ENCODE measurements at places on chromosomes 11 and 22.

GRCh38 chr11:27309046-27309445 lies 54.0 kb downstream of the CCDC34 start:
- DNase-seq = no peak

DNA sequence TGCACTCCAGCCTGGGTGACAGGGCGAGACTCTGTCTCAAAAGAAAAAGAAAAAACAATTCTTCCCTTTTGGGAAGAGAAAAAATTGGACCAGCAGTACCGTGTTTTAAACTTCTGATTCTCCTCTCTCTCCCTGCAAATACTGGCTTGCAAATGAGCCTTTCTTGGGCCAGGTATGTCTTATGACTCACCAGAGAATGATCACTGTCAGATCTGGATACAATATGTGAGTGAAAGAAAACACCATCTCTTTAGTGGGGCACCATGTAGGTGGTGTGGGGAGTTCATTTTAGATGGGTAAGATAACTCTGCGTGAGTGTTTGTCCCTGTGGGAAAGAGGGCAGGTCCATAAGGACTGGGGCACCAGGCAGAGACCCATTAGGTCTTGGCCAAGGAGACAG lies 2.4 kb upstream of the SCGB2A2 start:
- no peak for DNase-seq

GRCh38 chr11:17846852-17847453 lies 112.4 kb downstream of the KCNC1 start:
- DNase-seq = peak; percentile 42

DNA sequence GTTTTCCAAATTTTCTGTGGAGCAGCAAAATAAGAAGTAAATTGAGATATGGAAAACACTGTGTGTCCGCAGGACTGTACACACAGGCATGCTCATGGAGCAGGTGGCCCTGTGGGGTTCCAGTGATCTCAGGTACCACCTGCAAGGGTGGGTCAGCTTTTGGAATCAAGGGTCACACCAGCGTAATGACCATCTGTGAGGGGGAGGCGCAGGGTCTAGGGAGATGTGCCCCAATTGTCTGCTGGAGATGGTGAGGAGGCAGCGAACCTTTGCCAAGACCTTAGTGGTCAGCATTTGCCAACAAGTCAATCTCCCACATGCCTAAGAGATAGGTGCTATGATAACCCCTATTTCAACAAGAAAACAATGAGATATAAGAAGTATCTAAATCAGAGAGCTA lies 49.4 kb downstream of the SHANK2 start:
- no peak for DNase-seq

GRCh38 chr11:2365571-2366210 lies 11.4 kb upstream of the CD81 start:
- no peak for DNase-seq

DNA sequence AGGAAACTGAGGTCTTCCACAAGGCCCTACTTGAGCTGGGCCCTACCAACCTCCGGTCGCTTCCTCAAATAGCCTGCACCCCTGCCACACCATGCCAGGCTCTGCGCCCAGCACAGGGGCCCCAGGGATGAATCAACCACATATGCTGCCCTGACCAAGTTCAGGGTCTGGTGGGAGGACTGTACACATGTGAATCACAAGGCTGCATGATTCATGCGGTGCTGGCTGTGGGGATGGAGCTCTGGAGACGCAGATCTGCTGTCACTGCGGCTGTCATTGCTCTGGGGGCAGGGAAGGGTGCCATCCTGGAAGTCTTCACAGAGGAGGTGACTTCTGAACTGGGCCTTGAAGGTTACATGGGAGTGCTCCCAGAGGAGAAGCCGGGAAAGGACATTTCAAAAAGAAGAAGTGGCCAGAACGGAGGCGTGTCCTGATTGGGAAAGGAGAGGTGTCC lies 21.5 kb downstream of the CYTH4 start:
- DNase-seq = no peak

DNA sequence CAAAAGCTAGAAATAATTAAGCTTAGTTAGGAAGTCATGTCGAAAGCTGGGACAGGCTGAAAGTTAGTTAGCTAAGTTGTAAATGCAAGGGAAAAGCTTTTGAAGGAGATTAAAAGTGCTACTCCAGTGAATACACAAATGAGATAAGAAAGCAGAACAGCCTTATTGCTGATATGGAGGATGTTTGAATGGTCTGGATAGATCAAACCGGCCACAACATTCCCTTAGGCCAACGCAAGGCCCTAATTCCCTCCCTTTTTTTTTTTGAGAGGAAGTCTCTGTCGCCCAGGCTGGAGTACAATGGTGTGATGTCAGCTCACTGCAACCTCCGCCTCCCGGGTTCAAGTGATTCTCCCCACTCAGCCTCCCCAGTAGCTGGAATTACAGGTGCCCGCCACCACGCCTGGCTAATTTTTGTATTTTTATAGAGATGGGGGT lies 23.3 kb upstream of the WEE1 start:
- no peak for DNase-seq

DNA sequence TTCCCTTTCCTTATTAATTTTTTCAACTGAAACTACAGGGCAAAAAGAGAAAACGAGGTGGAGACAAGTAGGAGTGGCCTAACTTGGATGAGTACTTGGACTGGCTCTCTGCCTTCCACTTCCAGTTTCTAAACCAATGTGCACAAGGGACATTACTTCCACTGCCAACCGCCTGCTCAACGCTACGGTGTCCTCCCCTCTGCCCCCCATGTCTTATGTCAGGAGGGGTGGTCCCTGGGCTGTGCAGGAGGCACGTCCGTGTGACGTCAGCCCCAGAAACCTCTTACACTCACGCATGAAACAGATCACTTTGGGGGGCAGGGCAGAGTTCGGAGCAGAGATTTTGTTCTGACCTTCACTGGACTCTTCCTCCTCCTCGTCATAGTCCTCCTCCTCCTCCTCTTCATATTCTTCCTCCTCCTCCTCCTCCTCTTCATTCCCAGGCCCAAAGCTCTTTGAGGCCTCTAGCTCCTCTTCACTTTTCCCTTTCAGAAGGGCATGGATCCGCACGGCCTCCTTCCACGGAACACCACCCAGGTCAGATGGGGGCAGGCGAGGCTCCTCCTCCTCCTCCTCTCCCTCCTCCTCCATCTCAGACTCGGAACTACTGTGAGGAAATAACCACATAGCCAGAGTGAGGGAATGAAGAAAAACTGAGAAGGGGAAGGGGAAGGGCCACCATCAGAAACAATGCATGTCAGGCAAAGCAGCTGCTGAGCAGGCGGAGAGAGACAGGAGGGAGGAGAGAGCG lies 57.4 kb upstream of the BID start:
- no peak for DNase-seq

- DNase-seq = peak; percentile 11
These were observed 37.3 kb downstream of the OSBPL5 start for GRCh38 chr11:3127706-3128355.

DNA sequence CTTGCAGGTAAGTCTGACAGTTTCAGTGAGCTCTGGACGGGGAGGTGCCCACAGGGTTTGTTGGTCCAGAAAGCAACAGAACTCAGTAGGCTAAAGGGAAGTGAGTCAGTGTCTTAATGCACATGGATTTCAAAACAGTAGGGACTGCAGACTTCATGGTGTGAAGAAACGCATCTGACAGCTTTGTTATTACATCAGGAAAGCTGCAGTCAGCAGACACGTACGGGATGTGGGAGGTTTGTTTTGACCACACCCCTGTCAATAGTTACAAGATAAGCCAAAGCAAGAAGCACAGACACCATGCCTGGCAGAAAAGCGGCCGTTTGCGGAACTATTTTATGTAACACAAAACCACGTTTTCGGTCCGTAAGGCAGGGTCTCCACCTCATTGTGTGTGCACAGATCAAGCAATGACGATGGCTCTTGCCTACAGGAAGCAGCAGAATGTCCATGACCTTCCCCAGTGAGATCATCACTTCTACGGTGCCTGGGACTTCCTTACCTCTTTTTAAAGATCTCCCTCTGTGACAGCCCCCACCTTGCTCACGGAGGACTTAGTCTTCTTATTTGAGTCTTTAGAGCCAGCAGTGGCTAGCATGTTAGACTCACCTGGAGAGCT lies 58.2 kb upstream of the FTH1 start:
- peak; percentile 40 for DNase-seq

DNA sequence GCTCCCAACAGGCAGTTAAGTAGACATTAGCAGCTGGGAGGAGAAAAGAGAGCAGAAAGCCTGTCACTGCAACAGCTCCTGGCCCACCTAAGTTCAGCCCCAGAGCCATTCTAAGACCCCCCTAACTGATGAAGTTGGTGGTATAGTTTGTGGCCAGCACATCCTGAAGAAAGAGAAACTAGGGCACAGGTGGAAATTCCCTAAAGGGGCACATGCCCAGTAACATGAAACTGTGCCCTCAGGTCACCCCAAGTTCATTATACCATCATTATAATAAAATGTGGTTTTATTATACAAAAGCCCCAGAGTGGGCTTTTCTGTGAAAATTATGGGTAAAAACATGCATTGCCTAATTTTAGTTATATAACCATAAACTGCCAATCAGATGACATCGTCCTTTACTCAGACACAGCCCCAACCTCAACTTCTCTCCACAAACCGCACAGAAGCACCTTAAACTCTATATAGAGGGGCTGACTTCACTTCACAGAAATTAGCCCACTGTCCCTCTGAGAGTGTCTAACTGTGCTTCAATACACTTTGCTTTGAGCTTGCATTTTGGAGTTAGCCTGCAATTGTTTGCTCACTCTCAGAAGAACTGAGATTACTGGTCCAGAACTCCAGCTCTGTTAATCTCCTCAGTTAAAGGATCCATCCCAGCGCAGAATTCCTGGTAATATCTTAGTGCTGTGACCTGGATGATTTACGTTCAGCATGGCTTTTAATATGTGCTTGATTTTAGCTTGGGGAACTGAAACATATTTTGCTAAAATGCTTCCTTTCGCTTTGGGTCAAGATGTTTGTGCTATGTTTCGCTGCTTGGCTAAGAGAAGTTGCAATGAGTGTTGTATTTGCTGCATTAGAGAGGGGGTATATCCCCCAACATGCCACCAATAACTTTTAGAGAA lies 1.8 kb upstream of the APOL3 start:
- no peak for DNase-seq

DNA sequence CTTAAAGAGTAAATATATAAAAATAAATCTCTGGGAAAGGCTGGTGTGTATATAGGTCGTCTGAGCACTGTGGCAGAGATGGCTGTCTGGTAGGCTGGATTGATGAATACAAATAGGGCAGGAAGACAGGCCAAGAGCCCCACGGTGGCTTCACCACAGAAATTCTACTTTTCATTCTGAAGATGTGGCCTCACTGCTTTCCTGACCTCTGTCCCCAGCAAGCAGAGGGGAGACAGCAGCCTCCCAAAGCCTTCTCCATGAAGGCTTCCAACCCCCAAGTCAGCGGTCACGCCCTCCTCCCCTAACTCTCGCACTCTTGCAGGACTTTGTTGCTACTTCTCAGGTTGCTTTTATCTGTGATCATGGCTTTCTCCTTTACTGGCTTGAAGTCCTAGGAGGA lies 10.6 kb upstream of the KCNJ1 start:
- no peak for DNase-seq

- DNase-seq = no peak
These were observed 172.0 kb downstream of the UVRAG start for GRCh38 chr11:75986966-75987365.

GRCh38 chr11:131614631-131615030 lies 244.2 kb downstream of the NTM start:
- DNase-seq = no peak

DNA sequence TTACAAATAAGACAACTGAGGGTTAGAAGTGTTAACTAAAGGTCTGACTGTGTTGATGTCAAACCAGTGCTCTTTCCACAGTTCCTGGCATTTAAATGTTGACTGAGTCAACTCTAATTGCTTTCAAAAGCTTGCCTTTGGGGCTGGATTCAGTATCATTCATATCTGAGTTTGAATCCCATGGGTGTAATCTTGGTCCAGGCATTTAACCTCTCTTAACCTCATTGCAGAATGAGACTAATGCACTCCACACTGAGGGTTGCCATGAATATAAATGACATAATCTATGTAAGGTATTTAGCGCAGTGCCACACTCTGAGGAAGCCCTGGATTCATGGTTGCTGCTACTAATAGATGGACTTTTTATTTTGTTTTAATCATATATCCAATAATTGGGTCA lies 274.3 kb downstream of the DDX10 start:
- DNase-seq = no peak

DNA sequence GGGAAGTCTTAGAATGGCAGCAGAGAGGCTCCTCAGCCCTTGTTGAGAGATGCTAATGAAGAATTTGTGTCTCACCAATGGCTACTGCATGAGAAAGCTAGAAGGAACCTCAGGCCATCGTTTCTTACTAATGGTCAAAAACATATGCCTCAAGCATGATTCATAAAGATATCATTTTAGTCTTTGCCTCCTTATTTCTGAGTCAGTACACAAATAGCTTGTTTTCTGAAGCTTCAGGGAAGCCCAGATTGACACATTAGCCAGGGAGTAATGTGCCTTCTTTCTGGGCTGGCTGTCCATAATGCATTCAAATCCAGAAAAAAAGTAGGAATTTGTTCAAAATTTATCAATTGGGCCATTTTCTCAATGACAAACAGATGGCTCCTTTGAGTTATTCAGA lies 169.4 kb upstream of the ZBED5 start:
- no peak for DNase-seq

- no peak for DNase-seq
These were observed 95.8 kb upstream of the RCN1 start for GRCh38 chr11:31995032-31995431.

DNA sequence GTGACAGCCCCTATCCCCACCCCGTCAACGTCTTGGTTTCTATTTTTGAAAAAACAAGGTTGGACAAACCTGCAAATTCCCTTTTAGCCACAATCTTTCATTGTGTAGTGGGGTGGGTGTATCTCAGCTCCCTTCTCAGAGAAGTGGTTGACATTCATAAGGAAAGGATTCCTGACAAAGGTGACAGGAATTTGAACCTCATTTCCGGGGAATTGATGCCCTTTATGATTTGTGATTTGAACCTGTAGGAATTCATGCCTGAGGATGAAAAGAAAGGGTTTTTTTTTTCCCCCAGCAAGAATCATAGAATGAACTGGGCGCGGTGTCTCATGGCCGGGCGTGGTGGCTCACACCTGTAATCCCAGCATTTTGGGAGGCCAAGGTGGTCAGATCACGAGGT lies 14.5 kb downstream of the YPEL4 start:
- DNase-seq = no peak

DNA sequence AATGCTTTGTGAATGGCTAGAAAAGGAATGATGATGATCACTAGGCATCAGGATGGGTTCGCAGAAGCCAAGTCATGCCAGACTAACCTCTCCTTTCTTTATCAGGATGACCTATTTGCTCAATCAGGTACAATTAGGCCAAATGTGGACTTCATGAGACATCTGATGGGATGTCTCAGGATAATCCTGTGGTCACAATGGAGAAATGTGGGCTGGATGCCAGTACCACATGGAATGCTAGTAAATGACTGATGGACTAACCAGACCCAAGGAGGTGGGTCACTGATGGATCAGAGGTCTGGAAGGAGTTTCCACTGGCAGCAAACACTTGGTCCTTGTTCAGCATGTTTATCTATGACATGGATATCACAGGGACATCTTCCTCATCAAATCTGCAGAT lies 94.8 kb upstream of the PHOX2A start:
- no peak for DNase-seq
